ENCODE measurements at places on chromosomes 1 and 21.

DNA sequence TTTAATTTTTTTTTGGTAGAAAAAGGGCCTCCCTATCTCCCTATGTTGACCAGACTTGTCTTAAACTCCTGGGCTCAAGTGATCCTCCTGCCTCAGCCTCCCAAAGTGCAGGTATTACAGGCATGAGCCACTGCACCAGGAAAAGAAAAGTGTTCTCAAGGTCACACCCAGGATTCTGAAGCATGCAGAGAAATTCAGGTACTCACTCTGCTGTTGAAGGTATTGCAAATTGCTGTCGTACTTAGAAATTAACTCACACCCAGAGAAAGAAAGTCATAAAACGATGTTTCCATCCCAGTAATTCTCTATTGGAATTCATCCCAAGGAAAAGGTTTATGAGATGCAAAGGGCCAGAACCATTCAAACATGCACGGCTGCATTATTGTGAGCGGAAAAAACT lies 73.7 kb downstream of the DHRS3 start:
- no peak for DNase-seq

DNA sequence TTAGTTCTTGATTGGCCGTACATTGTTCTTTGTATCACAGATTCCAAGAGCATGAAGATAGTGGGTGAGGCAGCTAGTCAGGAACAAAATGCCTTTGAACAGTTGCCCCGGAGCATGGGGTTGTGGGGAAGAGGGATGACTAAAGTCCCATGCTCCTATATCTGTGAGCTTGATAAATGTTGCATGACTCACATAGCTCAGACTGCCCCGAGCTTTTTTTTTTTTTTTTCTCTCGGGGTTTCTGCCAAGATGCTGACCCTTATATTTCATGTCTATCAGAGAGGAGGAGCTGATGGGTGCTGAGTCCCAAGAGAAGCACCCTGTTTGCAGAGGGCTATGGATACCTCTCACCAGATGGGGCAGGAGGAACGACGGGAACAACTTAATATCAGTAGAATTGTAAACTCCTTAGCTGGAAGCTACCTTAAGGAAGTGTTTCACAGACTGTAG lies 40.6 kb downstream of the SRRM1 start:
- no peak for DNase-seq

DNA sequence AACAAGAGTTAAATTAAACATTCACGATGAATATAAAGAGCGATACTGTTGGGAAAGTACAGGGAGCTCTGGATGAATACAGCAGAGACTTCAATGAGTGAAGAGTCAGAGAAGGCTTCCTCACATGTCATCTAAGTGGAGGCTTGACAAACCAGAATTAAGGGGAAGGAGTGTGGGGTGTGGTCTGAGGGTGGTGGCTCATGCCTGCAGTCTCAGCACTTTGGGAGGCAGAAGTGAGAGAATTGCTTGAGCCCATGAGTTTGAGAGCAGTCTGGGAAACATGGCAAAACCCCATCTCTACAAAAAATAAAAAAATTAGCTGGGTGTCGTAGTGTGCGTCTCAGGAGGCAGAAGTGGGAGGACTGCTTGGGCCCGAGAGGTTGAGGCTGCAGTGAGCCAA lies 8.7 kb downstream of the SDHB start:
- no peak for DNase-seq

DNA sequence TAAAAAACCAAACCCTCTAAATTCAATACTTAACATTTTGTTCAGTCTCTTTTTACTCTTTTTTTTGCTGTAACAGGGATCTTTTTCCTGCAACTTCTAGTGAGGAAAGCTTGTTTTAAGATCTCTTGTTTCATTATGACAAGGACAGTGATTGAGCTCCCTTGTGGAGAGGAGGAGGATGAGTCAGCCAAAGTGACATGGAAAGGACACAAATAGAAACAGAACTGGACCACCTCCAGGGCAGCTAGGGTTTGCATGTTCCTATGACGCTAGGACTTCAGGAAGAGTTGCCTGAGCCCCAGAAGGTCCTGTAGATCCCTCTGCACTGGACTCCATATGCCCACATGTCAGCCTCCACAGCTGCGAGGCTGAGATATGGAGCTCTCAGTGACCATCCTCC lies 212.6 kb upstream of the FAM78B start:
- no peak for DNase-seq

DNA sequence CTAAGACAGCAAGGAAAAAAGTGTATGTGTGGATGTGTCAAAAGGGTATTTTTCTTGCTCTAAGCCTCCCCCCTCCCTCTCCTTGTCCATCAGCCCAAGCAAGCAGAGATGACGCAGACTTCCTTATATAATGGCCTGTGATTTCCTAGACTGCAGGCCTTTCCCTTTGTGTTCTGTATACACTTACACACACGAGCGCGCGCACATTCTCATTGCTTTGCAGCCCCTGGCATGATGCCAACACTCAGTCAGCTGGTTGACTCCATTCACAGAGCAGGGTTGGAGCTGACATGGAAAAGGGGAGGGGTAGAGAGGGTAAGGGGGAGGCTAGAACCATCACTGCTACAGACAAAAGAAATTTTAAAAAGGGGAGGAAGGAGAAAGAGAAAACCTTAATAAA lies 41.8 kb downstream of the GATAD2B start:
- no peak for DNase-seq

DNA sequence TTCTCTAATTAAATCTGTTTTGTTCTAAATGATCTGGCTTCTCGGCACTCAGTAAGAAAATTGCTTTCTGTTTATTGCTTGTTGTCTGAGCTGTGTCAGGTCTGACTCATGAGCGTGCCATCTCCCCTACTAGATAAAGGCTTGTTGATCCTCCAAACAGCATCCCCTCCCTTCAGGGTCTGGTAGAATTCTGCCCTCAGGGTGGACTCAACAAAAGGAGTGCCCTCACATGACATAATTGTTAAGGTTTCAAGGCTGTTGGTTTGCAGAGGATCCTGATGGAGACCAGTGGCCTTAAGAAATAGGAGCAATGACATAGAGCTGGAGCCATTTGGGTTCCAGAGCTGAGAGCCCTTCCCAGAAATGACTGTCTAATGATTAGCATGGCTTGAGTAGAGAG lies 36.0 kb upstream of the ATP2B4 start:
- no peak for DNase-seq

- no peak for DNase-seq
Observed at GRCh38 chr1:25568090-25568833, 24.9 kb downstream of the LDLRAP1 start.

DNA sequence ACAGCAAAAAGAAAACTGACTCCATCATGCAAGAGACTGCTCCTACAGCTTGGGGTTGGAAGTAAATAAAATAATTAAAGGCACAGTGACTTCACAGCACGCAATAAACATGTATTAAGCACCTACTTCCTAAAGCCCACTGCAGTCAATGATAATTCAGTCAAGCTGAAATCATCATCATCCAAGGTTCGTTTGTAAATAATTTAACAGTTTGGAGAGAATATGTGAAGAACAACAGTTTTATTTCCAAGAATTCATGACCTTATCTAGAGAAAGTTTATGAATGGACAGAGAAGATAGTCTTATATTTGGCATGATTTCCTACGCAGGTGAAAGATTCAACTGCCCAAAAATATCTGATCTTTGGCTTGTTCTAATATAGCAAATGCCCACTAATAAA lies 86.8 kb downstream of the SMYD3 start:
- no peak for DNase-seq

DNA sequence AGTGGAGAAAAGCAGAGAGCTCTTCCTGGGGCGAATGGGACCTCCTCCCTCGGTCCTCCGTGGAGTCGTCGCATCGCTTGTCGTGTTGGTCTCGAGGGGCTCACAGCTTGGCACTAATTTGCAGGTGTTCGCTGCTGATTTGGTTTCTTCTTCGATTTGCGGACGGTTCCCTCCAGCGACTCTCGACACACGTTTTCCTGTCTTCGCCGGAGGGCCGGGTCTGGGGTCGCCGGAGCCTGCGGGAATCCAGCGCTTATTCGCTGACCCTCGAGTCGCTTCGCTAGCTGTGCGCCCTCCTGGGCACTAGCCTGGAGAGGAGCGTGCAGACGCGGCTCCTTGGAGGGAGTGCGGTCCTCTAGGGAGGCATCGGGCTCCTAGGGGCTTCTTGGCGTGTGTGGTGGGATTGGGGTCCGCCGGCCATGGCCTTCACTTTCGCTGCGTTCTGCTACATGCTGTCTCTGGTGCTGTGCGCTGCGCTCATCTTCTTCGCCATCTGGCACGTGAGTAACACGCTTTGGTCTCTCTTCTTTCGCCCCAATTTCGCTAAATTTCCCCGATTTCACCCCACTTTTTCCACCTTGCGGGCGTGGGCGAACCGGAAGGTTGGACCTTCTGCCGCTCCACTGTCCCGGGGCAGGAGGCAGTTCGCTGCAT lies 766 bp downstream of the CNIH3 start:
- no peak for DNase-seq

DNA sequence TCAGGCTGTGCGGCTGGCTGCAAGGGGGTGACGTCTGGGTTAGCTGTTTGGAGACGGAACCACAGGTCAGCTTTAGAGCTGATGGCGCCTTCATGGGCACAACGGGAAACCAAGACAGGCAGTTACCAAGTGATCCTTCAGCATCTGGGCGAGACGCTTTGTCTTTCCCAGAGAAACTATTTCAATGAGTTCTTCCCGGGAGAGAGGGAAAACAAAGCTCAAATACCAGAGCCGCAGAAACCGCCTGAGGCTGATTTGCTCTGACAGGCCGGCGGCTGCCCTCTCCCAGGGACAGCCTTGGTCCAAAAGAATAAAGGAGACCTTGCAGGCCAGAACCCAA lies 76.5 kb downstream of the CD58 start:
- no peak for DNase-seq
